ENCODE measurements at places on chromosomes 1 and 21. TPM values are rescaled to one million over a fixed set of nuclear protein-coding genes. Genes with fewer than 3 reads are reported as not detected.

GRCh38 chr21:39681257-39681656 is 63.7 kb upstream of the IGSF5 start:
- no peak for DNase-seq

- DNase-seq: no peak
Observed at GRCh38 chr1:247467129-247467528, 9.2 kb upstream of the OR2B11 start.

DNA sequence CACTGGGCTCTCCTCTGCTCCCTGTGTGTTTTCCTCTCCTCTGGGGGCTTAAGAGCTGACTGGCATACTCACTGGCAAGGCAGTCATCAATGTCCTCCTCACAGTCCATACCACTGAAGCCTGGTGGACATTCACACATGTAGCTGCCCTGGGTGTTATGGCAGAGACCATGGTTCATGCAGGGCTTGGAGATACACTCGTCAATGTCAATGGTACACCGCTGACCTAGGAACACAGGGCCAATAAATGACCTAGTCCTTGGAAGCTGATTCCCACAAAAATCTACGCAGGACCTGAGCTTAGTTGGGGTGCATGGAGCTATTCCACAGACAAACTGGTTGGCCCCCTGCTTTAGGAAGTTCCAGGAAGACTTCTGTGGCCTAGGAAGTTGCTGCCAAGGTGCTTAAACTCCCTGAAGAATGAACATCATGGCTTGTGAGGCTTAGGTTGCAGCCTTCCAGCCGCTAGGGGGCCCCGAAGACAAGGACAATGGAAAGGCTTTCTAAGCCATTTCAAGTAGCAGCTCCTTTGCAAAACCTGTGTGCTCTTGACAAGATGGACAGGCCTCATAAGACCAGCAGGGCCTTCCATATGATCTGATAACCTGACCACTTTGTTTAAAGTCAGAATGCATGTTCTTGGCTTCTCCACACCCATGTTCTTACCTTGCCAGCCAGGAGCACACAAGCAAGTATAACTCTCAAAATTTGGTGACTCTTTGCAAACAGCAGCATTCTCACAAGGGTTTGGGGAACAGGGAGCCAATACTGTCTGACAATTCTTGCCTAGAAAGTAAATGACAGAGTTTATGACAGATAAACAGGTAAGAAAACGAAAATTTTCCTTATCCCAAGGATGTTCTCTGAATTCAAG is 52.3 kb upstream of the ADAM30 start:
- peak; percentile 50 for DNase-seq

DNA sequence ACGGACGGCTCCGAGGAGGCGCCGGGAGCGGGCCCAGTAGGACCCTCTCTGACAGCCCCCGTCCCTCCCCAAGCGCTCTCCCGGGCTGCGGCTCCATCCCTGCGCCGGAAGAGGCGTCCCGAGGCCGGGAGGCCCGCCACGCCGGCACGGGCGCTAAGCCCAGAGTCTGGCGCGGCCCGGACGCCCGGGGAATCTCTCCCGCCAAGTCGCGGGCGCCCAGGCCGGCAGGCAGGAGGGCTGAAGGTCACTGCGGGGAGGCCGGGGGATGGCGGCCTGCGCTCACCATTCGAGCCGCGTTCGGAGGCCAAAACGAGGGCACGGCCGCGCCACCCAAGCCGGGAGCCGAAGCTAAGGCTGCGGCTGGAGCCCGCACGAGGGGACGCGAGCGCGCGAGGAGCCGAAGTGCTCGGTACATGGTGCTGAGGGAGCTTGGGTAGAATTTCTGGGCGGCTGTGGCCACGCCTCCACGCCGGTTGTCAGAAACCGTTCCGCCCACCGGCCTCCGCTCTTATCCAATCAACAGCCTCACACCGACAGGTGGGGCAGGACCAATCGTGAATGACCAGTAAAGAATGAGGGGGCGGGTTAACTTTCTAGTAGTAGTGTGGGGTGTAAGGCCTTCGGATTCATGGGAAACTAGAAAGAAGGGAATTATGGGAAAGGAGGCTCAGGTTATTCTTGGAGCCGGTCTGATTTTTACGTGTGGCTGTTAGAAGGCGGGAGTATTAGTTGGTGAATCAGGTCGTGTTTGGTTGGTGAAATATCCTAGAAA is at the start of gene FH:
TSS of gene FH (minus strand) at position 448 of the 772 bp plus-strand sequence. CDS start at position 415, 33 bp downstream.
- peak; percentile 92 for DNase-seq

Gene TAS1R1
- polyA plus RNA-seq: 0.05 TPM

GRCh38 chr1:19577036-19577435 is 67.1 kb upstream of the NBL1 start:
- no peak for DNase-seq

Gene KRTAP11-1
- polyA plus RNA-seq: not detected

- no peak for DNase-seq
Observed at GRCh38 chr1:174963529-174964125, 36.1 kb upstream of the CACYBP start.

Gene MTMR11
- polyA plus RNA-seq: 17.0 TPM

- DNase-seq: peak; percentile 4
Observed at GRCh38 chr1:196608390-196609369, at the start of gene KCNT2. Gene KCNT2, minus strand, starts transcription at chr1:196608440. Its CDS starts 131 bp downstream, at chr1:196608309.

- no peak for DNase-seq
Observed at GRCh38 chr1:3907031-3907534, 7.0 kb upstream of the C1orf174 start.

- DNase-seq: no peak
Observed at GRCh38 chr1:198238121-198238520, 81.3 kb downstream of the NEK7 start.

- DNase-seq: no peak
Observed at GRCh38 chr1:171863531-171863930, 22.2 kb downstream of the DNM3 start.

DNA sequence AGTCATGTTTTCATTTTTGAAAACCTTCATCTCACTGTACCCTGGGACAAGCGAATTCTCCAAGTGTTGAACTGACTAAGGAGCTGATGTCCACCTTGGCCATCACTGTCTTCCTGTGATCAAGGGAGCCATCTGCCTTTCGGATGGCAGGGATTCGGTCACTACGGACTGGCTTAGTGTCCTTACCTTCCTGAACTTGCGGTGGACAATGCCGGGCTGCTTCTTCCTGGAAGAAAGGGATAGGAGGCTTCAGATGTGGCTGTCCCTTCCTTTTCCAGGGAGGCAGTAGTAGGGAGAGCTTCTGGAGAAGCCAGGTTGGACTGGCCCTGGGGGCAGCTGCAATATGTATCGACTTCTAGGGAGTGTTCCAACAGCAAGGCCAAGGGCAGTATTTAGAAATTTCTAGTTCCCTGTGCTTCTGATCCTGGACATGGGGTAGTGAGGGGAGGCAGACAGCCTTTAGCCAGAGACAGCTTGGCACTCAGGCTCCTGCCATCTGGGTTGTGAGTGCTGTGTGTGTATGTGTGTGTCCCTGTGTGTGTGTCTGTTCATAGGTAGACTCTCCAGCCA is 114.6 kb downstream of the IER5 start:
- no peak for DNase-seq

GRCh38 chr1:160022330-160023310 is 9.2 kb downstream of the PIGM start:
- DNase-seq: no peak

DNA sequence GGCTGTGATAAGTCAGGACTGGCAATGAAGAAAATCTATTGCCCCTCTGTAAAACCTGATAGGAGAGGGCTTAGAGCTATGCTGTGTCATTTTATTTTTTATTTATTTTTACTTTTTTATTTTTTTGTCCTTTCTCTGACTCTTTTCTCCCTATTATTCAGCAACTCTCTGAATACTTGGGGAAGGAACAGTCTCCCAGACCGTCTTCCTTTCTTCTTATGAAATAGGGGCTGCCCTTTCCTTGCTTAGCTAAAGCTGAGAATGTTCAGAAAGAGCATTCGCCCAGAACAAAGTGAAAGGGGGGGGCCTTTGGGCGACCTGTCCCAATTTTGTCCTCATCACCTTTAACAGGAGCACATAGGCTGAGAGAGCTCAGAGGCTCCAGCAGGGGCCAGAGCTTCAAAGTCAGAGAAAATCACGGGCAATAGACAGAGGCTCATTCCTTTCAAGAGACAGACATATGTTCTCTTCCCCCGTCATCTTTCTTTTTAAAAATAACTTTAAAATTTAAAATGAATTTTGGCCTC is 80.9 kb downstream of the RNF220 start:
- no peak for DNase-seq

Gene TPTE
- not detected for polyA plus RNA-seq

DNA sequence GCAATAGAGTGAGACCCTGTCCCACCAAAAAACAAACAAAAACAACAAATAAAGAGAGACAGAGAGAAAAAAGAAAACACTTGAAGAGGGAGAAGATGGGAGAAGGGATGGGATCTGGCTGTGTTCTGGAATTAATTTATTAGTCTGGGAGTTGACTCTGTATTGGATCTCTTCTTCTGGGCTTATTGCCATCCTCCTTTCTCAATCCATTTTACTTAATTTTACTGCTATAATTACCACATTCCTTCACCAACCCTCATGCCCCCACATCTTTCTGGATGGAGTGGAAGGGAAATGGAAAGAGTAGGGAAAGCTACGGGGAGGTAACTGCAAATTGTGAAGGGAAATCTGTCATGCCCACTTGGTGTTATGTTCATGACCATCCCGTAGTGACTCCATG is 42.9 kb downstream of the FMN2 start:
- DNase-seq: no peak

Gene PLXNA2
- 0.10 TPM for polyA plus RNA-seq

Data from AG04450 (cell line).